ENCODE measurements at places on chromosomes 5 and 9. TPM values are rescaled to one million over a fixed set of nuclear protein-coding genes. Genes with fewer than 3 reads are reported as not detected.

The FOCAD gene
- total RNA-seq: 49.7 TPM

The TYRP1 gene
- total RNA-seq: not detected

GRCh38 chr9:116322521-116322920, 168.9 kb downstream of the PAPPA start:
- H3K4me3 ChIP-seq: no peak overlapping the region
- DNase-seq: no peak
- peaks cover 12% of the 10 kb centered on the region for H3K4me1 ChIP-seq
- no peak overlapping the region for H3K27ac ChIP-seq
- no peaks in the 10 kb centered on the region for H3K36me3 ChIP-seq

DNA sequence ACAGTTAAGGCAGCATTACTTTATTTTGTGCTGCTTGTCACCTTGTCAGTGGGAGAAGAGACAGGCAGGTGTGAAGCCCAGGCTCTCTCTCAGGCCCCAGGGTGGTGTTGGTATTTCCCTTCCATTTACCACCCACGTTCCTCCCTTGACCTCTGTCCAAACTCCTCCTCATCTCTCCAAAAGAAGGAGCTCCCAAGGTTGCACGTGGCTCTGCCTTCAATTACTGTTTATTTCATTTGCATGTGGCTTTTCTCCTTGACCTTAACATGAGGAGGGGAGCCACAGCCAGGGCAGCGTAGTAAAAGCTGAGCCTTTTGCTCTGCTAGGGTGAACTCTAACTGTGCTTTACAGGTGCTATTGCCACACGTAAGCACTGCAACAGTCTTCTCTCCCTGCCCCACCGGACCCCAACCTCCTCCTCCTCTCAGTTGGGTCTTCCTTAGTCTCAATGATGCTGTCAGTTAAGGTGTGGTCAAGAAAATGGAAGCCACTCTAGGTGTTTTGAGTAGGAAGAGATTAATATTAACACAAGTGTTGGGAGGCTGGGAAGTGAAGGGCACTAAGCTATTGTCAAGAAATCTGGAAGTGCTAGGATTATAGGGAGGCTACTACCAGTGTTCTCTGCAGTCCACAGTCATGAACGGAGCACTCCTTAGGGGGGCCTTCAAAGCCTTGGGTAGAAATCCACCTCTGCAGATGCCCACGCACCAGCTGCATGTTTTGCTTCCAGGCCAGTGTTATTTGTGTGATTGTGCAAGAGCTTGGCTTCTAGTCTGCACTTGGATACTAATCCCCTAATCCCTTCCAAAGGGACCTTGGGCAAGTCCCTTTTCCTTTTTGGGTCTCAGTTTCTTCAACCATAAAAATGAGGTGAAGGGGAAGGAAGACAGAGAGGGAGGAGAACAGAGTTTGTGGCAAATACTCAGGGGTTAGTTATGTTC, 3.9 kb upstream of the ALDH1B1 start:
- DNase-seq: no peak
- H3K36me3 ChIP-seq: no peaks in the 10 kb centered on the region
- no peaks in the 10 kb centered on the region for H3K27me3 ChIP-seq
- H3K4me1 ChIP-seq: peaks cover 9% of the 10 kb centered on the region

DNA sequence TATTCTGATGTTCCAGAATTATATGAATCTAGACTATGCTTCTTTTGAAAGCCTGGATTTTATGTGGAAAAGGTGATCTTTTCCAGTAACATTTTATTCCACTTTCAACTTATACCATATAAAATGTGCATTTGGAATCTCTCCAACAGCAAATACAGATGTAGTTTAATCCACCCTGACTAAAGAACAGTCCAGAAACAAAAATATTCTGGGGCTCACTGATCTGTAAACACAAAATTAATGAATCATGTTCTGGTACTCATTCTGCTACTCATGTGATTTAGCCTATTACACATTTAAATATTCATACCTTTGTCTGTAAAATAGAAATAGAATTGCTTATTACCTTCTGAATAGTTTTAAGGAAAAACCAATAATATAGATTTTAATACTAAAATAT, 125.8 kb downstream of the ARRDC3 start:
- no peak overlapping the region for H3K4me3 ChIP-seq
- DNase-seq: no peak
- peaks cover 2% of the 10 kb centered on the region for H3K4me1 ChIP-seq
- no peak overlapping the region for H3K27ac ChIP-seq

DNA sequence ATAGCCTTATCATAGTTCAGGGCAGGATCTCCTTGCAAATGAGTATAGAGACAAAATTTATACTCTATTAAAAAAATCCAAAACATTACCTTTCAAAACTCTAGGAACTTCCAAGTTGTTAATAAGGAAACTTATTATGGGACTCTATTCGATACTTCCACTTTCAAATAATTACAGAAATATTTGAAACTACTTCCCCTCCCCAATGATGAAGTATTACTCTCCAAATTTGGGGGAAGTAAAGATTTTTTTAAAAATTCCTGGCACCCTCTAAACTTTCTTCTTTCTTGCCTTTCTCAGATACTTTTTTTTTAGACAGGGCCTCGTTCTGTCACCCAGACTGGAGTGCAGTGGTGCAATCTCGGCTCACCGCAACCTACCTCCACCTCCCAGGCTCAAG, 35.1 kb downstream of the ANXA2R start:
- no peak overlapping the region for H3K27ac ChIP-seq
- H3K4me3 ChIP-seq: no peak overlapping the region
- no peaks in the 10 kb centered on the region for H3K36me3 ChIP-seq
- no peak for DNase-seq

GRCh38 chr9:114985959-114986501, 55.6 kb upstream of the TNFSF8 start:
- no peaks in the 10 kb centered on the region for H3K36me3 ChIP-seq
- H3K4me1 ChIP-seq: no peaks in the 10 kb centered on the region
- DNase-seq: no peak
- H3K27ac ChIP-seq: no peak overlapping the region
- H3K27me3 ChIP-seq: peaks cover 6% of the 10 kb centered on the region
- no peak overlapping the region for H3K4me3 ChIP-seq

DNA sequence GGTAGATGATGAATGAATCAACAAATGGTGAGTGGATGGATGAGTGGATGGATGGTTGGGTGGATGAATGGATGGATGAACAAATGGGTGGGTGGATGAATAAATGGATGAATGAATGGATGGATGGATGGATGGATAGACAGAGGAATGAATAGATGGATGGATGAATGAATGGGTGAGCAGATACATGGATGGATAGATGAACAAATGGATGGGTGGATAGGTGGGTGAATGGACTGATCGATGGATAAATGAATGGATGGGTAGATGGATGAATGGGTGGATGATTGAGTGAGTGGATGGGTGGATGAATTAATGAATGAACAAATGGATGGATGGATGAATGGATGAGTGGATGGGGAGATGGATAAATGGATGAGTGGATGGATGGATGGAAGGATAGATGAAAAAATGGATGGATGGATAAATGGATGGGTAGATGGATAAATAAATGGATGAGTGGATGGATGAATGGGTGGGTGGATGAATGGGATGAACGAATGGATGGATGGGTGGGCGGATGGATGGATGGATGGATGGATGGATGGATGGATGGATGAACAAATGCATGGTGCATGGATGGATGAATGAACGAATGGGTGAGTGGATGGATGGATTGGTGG, 85.7 kb downstream of the PHF2 start:
- H3K4me3 ChIP-seq: no peak overlapping the region
- no peaks in the 10 kb centered on the region for H3K4me1 ChIP-seq
- no peak for DNase-seq
- H3K36me3 ChIP-seq: peaks cover 3% of the 10 kb centered on the region
- H3K27ac ChIP-seq: no peak overlapping the region

DNA sequence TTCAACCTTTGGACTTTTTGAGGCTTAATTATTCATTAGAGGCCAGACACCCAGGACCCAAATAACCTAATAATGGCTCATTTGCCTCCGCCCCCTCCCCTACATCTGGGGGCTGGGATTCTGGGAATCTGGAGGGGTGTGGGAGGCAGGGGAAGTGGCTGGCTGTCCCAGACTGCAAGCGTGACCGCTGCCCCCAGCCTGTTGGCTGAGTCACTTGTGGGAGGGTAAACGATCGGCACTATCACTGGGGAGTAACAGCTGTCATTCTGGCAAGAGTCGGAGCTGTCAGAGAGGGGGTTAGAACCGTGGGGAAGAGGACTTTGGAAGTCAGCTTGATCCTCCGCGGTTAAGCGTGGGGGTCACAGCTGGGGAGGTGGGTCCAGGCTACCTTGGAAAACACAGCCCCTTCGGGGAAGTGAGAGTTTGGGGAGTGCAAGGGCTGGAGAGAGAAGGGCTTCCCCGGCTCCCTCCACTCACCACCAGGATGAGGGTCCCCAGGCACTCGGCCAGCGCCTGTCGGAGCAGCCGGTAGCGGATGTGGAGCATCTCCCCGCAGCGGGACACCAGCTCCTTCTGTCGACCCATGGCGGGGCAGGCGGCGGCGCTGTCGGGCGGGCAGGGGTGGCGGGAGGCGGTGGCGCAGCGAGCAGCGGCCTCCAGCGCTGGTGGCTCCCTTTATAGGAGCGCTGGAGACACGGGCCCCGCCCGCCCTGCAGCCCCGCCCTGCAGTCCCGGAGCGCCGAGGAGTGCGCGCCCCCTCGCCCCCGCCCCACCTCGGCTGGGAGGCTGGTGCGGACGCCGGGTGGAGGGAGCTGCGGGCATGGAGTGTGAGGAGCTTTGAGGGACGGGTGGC, at the start of gene AQP3:
TSS of gene AQP3 (minus strand) at position 648 of the 853 bp plus-strand sequence. CDS start at position 585, 63 bp downstream.
- peak within 1 kb of the TSS; percentile 73 for H3K4me3 ChIP-seq
- no peaks in the 10 kb centered on the region for H3K36me3 ChIP-seq
- H3K4me1 ChIP-seq: peaks cover 23% of the 10 kb centered on the region
- DNase-seq: peak; percentile 93
- H3K27ac ChIP-seq: no peak within 1 kb of the TSS

DNA sequence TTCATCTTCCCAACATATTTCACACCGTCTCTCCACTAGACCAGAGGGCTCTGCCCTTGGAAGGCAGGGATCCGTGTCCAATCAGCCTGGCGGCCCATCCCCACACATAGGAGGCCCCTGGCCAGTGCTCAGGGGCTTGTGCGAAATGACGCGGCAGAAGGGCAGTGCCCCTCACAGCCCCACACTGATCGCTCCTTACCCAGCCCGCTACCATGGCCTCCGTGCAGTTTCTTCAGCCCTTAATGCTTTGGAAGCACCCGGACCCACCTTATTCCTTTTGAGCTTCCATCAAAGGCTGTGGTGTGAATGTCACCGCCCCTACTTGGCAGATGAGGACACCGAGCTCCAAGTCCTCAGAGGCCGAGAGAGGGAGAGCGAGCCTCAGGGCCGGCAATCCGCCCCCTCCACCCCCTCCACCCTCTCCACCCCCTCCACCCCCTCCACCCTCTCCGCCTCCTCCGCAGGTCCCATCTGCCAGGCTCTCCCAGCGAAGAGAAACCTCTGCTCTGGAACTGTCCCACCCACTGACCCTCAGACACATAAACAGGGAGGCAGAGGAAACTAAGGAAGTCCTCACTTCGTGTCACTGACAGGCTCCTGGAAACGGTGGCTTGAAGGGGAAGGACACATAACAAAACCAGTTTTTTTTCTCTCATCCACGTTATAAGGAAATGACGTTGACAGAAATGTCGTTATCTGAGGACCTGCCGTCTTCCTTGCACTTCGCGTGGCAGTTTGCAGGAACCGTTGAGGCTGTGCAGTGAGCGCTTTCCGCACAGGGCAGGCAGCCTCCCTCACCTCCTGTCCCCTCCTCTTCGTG, 13.9 kb downstream of the QSOX2 start:
- DNase-seq: no peak
- no peaks in the 10 kb centered on the region for H3K4me1 ChIP-seq

The NHP2 gene
- 190 TPM for total RNA-seq

DNA sequence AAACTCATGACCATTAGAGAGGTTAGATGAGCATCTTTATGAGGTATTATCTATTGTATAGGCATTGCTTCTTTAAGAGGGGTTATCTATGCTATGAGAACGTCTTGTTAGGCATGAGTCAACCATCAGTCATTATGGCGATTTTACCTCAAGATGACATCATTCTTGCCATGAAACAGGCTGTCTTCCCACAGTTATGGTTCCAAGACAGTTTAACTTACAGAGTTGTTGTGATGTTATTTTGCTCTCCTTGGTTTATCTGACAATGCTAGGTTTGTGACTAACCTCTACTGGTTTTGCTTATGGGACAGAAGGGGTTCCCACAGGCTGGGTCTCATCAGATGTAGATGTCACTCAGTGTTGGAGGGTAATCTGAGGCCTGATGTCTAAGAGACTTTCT, 1864.7 kb upstream of the ACO1 start:
- no peaks in the 10 kb centered on the region for H3K36me3 ChIP-seq
- no peaks in the 10 kb centered on the region for H3K4me1 ChIP-seq
- no peak for DNase-seq
- H3K4me3 ChIP-seq: no peak overlapping the region
- H3K27me3 ChIP-seq: no peaks in the 10 kb centered on the region

- H3K36me3 ChIP-seq: peaks cover 29% of the 10 kb centered on the region
- H3K4me3 ChIP-seq: no peak overlapping the region
- DNase-seq: no peak
- no peak overlapping the region for H3K27ac ChIP-seq
- no peaks in the 10 kb centered on the region for H3K4me1 ChIP-seq
- H3K27me3 ChIP-seq: no peaks in the 10 kb centered on the region
These were observed 32.0 kb downstream of the FSD1L start for GRCh38 chr9:105479846-105480245.

The GAS1 gene
- 4.8 TPM for total RNA-seq

DNA sequence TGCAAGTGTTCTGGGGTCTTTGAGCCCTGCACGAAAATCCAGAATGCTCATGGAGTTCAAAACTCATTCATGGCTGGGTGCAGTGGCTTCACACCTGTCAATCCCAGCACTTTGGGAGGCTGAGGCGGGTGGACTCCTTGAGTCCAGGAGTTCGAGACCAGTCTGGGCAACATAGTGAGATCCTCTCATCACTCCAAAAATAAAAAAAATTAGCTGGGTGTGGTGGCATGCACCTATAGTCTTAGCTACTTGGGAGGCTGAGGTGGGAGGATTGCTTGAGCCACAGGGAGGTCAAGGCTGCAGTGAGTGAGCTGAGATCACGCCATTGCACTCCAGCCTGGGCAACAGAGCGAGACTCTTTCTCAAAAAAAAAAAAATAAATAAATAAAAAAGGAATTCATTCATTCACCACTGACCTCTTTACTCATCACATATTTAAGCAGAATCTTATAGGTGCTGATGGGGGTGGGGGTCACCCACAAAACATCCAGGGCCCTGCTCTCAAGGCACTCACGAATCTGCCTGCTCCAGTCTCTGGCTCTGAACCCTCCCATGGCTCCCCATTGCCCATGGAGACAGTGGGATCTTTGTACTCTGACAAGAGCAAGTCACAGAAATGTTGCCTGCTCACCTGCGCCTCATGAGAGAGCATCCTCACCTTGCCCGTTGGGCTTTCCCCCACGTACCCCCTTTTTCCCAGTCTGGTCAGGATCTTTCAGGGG, 76.7 kb upstream of the IER5L start:
- no peak for DNase-seq
- H3K4me3 ChIP-seq: no peak overlapping the region
- no peaks in the 10 kb centered on the region for H3K36me3 ChIP-seq
- peaks cover 31% of the 10 kb centered on the region for H3K27me3 ChIP-seq

The PCDHGA9 gene
- total RNA-seq: 3.8 TPM

- no peak overlapping the region for H3K27ac ChIP-seq
- no peaks in the 10 kb centered on the region for H3K27me3 ChIP-seq
- H3K4me1 ChIP-seq: no peaks in the 10 kb centered on the region
- H3K4me3 ChIP-seq: no peak overlapping the region
These were observed 25.4 kb downstream of the SRFBP1 start for GRCh38 chr5:121987052-121987684.

Data from endodermal cell (in vitro differentiated cells).